RKO (cell line): ENCODE measurements at places on chromosomes 7 and 10.

- DNase-seq, result peak; percentile 29
Measured at GRCh38 chr7:131027287-131027773, 293.3 kb upstream of the KLF14 start.

GRCh38 chr7:2231992-2232765 lies 566 bp downstream of the MAD1L1 start:
- DNase-seq, result peak; percentile 24

- DNase-seq, result no peak
Measured at GRCh38 chr7:128902761-128903585, 7.5 kb downstream of the KCP start.

- no peak for DNase-seq
Measured at GRCh38 chr10:117135026-117135372, 3.1 kb downstream of the VAX1 start.

- DNase-seq, result peak; percentile 14
Measured at GRCh38 chr10:23065181-23065948, 30.0 kb upstream of the MSRB2 start.

DNA sequence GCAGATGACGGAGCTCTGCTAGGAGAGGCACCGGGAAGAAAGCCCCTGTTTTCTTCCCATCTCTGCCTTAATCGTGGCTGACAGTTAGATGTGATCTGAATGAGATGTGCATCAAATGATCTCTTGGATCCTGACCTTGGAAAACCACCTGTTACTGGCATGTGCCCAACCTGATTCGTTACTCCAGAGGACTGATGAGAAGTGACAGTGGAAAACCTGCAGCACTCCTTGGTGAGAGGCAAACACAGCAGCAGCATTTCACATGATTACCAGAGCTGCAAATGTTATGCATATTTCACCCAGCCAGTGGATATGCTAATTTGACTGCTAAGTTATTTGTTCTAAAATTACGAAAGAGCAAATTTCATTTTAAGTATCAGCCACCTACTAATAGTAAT lies 95.3 kb downstream of the PTPRN2 start:
- DNase-seq, result no peak

- DNase-seq, result peak; percentile 46
Measured at GRCh38 chr10:84328418-84329195, at the start of gene CCSER2. CCSER2 (plus strand) TSS chr10:84328589; CDS start chr10:84371053, 42,464 bp downstream.

GRCh38 chr7:79405368-79405767 lies 48.1 kb downstream of the MAGI2 start:
- no peak for DNase-seq

DNA sequence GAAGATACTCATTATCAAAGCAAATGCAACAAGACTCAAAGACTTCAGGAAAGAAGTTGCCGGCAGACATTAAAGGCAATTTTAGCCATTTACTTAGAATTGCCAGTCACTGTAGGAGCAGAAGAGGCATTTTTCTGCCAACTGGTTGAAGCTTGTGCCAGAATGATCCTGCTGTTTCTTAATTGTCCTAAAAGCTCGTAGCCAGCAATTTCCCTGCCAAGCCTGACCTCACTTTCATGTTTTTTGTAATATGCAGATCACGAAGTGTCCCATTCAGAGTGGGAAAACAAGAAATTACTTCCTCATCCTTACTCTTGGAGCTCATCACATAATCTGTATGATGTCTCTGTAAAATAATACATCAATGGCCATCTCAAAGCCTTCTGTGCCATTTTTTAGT lies 130.9 kb upstream of the ANKRD1 start:
- DNase-seq, result no peak

GRCh38 chr7:28180364-28181147 lies at the start of gene JAZF1:
JAZF1 (minus strand) TSS chr7:28180795.
- DNase-seq, result peak; percentile 41

GRCh38 chr7:111867348-111867931 lies 305.1 kb upstream of the IMMP2L start:
- no peak for DNase-seq

DNA sequence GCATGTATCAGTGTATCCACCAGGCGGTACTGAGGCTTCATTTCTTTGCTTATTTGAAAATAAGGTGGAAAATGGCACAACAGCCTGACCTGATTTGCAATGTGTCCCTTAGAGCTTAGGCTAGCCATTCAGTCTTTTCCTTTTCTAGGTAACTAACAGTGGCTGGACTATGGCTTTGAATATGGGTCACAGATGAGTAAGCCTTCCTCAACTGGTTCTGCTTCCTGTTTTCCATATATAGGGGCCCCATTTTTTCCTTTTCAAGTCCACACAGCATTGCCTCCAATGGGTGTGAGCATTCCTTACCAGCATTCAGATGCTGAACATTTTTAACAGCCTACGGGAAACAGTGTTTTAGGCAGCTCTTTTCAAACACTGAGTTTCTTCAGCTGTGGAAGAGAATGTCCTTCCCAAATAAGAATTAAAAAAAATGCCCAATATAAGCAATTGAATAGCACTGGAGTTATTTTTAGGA lies 3.9 kb upstream of the ITGB1 start:
- peak; percentile 100 for DNase-seq

GRCh38 chr7:99390941-99391602 lies 16.5 kb downstream of the ARPC1B start:
- DNase-seq, result no peak

DNA sequence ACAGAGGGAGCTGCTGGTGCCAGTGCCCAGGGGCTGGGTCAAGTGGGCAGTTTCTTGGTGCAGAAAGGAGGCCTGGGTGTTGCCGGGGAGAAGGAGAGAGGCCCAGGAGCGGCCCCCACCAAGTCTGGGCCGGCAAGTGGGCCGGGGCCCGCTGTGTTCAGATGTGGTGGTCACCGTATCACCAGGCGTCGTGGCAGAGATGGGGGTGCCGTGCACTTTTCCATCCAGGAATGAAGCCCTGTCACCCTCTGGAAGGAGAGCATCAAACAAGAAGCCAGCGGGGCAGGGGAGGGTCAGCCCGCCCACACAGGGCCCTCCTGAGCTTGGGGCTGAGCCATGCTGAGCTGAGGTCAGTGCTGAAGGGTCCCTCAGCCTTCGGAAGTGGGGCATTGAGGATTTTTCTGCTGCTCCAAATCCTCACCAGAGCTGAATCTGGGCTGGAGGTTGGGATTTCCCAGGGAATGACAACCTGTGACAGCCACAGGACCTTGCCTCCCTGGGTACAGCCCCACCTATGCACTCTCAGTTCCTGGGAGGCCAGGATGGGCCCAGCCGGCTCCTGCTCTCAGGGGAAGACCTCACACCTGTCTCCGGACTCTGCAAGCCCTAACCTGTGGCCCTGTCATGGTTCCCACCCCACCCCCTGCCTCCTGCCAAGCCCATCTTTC lies 27.9 kb upstream of the INPP5A start:
- DNase-seq, result no peak
